ENCODE measurements at places on chromosomes 5 and 9.

DNA sequence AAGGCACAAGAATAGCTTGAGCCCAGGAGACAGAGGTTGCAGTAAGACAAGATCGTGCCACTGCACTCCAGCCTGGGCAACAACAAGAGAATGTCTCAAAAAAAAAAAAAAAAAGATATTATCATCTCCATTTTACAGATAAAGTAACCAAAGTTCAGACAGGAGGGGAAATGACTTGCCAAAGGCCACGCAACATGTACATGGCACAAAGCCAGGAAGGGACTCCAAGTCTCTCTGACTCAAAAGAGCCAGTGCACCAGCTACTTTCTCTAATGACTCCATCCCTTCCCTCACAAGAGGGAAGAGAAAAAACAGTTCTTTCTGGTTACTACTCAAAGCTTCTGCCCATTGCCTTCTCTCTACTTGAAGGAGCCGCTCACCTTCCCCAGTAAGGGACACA is 34.1 kb downstream of the SIL1 start:
- no peak for DNase-seq

DNA sequence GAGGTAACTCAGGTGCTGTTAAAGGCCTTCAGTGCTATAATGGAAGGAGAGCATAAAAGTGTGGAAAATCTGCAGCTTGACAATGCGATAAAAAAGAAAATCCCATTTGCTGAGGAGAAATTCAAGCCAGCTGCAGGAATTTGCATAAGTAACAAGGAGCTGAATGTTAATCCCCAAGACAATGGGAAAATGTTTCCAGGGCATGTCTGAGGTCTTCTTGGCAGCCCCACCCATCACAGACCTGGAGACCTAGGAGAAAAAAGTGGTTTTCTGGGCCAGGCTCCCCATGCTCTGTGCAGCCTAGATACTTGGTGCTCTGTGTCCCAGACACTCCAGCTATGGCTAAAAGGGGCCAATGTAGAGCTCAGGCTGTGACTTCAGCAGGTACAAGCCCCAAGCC is 1159.6 kb downstream of the CDH18 start:
- no peak for DNase-seq

DNA sequence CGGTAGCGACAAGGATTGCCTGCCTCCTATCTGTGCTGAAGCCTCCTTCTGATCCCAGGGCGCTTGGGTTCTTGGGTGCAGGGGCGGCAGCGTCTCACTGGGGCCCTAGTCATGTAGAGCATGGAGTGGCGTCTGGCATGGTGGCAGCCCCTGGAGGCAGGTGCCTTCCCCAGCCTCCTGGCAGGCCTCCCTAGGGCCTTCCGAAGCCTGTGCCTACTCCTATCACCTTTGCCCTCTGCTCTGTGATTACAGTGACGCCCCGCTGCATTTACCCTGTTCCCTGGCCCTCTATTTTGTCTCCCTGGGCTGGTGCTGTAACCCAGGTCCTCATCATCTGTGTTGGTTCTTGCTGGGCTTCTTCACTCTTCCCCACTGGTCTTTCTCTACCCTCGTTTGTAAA is 3.8 kb downstream of the SRD5A1 start:
- DNase-seq: no peak

DNA sequence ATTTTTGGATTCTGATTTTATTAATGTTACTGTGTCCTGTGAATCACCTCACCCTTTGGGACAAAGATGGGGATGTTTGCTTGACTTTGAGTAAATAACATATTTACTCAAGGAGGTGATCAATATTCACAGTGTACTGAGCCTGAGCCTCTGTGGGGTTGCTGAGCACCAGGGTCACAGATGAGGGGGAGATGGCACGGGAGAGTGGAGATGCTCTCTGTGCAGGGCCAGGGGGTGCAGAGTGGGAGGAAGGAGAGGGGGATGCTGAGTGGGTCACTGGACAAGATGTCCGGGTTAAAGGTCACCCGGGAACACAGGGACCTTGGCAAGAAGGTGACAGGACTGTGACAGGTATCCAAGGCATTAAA is 4.0 kb downstream of the SQSTM1 start:
- DNase-seq: no peak

DNA sequence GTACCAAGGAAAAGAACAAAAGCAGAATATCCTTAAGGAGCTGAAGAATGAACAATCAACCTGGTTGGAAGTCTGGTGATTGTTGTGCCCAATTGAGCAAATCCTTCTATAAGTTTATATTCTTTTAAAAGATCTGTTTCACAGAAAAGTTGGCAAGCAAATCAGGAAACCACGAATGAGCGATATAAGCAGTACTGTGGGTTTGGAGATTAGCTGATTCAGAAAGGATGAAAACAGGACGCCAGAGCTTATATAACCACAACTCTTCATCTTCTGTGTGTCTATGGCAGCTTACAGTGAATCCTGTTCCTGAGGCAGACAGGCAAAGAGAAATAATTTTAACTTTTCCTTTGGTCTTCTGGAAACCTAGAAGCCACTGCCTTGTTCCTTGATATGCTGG is 61.7 kb downstream of the SLC38A9 start:
- DNase-seq: peak; percentile 32

- no peak for DNase-seq
Observed at GRCh38 chr9:86035827-86036440, 63.4 kb downstream of the GOLM1 start.

DNA sequence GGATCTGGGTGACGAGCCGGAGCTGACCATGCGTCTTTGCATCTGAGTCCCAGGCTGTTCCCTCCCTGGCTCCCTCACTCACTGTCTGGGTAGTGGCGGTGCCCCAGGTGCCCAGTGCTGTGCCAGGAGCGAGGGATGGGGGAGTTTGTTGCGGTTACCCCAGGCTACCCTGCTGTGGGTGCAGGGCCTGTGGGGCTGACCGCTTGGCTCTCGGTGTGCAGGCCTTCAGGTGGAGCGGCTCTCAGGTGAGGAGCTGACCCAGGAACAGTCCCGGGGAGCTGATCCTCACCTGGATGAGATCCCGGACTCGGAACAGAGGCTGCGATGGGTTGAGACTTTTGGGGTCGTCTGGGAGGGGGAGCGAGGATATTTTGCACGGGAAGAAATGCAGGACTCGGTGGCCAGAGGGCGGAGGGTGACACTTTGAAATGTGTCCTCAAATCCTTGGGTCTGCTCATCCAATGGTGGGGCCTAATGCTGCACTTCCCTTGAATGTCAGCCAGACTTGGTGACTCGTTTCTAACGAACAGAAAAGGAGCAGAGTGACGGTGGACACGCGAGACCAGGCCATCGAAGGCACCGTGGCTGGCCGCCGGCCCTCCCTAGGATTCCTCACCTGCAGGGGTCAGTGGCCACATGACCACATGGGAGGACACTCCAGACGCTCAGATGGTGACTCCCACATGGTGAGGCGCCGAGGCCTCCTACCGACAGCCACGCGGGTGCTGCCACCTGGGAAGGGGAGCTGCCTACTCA is 104.3 kb upstream of the RAPGEF1 start:
- DNase-seq: no peak

DNA sequence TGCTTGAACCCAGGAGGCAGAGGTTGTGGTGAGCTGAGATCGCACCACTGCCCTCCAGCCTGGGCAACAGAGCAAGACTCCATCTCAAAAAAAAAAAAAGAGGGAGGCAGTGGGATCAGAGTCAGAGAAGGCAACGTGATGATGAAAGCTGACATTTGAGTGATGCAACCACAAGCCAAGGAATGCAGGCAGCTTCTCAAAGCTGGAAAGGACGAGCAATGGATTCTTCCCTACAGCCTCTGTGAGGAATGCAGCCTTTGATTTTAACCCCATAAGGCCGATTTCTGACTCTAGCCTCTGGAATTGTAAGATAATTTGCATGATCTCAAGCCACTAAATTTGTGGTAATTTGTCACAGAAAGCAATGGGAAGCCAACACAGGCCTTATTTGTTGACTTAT is 9.8 kb downstream of the TGFBI start:
- no peak for DNase-seq

- peak; percentile 15 for DNase-seq
Observed at GRCh38 chr5:126656401-126657007, 55.8 kb downstream of the PHAX start.

DNA sequence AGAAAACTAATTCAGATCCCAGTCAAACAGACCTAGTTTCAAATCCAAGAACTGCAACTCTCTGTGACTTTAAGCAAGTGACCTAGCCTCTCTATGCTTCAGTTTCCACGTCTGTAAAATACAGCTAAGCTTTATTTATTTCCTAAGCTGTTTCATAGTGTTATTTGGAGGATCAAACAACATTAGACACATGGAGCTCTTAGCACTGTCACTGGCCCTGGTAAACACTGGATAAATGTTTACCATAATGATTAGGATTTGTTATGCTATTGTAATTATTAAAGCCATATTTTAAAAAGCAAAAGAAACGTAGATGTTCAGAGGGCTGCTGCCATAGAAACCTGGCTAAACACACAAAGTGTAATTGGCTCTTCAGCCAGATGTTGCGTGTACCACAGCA is 26.6 kb upstream of the C5orf58 start:
- DNase-seq: no peak

- DNase-seq: no peak
Observed at GRCh38 chr5:78640662-78641474, 7.7 kb downstream of the LHFPL2 start.

DNA sequence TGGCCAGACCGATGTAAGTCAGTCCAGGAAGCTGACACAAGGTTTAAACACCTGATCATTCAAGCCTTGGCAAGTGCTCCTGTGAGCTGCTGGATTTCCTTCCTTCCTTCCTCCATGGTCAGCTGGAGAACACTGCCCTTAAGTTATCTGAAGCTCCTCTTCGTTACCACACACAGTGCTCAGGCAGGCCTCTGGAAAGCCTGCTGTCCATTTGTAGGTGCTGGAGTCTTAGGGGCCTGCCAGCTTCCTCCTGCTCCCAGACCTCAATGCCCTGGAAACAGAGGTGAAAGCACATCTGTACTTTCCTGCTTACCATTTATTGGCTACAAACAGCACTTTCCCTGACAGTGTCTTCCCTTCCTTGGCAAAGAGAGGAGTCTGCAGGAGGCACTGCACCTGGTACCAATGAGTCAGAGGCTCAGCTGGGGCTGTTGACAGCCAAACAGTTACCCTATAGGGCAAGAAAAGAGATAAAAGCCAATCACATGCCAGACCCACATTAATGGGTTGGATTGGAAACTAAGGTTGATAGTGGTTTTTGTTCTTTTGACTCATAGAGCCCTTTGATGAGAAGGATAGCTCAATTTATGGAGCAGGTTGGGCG is 72.6 kb upstream of the PUM3 start:
- DNase-seq: no peak

DNA sequence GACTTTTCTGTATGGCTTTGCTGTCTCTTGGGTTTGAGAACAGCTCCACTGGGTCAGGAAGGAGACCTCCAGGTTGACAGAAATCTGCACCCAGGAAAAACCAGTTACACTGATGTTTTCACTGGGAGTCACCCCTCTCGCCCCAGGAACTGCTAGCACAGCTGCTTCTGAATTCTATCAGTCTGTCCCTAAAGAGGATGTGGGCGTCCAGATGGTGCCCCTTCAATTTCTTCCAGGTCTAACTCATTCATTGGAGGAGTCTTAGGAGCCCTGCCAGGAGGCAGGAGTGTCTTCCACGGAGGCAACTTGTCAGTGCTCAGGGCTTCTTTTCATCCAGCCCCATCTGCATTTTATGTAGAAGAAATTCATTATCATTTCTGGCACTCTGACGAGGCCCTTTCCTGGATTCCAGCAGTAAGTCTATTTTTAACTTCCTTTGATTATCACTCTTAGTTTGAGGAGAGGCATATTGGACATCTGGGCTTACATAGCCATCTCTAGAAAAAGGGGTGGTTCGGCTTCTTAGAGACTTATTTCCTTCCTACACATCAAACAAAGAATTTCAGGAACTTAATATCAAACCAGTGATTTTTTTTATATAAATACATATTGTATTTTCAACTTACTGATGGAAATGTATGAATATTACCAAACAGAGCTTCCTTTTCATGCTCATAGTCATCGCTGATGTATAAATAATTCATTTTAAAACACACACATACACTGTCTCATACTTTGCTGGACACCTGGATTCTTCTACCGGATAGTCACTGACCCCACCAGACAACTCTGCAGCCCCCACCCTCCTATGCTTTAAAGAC is 148.8 kb downstream of the IRX2 start:
- no peak for DNase-seq

GRCh38 chr5:135944967-135945560 is 9.7 kb downstream of the LECT2 start:
- peak; percentile 38 for DNase-seq
